ENCODE measurements at places on chromosomes 4 and X. TPM values are rescaled to one million over a fixed set of nuclear protein-coding genes. Genes with fewer than 3 reads are reported as not detected.

CTAG2 gene
- total RNA-seq = not detected

- no peak for DNase-seq
Measured at GRCh38 chrX:77548751-77549150, 101.6 kb downstream of the FGF16 start.

DNA sequence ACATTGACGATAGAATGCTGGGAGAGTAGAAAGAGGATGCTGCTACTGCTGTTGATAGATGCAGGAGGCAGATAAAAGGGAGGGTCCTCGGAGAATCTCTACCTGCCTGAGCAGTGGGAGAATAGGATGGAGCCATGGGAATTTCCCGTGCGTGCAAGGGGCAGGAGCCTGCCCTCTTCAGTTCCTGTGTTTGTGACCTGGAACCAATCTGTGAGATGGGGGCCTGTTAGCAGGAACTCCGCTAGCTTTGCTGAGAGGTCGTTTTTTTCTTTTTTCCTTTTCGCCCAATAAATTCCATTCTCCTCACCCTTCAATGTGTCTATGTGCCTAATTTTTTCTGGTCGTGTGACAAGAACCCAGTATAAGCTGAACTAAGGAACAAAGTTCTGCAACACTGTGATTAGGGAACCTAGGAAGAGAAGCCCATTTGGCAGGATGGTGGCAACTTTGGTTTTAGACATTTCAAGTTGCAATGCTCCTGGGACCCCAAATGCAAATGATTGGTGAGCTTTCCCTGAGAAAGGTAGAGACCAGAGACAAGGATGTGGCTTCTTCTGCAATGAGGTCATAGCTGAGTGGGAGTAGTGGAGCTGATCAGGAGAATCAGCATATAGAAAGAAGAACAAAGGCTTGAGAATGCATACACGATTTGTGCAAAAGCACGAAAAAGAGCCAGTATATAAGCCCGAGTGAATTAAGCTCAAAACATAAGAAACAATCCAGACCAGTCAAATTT is 23.9 kb downstream of the SLC39A8 start:
- no peak for DNase-seq

GRCh38 chr4:2163311-2163821 is 78.6 kb downstream of the HAUS3 start:
- no peak for DNase-seq

DNA sequence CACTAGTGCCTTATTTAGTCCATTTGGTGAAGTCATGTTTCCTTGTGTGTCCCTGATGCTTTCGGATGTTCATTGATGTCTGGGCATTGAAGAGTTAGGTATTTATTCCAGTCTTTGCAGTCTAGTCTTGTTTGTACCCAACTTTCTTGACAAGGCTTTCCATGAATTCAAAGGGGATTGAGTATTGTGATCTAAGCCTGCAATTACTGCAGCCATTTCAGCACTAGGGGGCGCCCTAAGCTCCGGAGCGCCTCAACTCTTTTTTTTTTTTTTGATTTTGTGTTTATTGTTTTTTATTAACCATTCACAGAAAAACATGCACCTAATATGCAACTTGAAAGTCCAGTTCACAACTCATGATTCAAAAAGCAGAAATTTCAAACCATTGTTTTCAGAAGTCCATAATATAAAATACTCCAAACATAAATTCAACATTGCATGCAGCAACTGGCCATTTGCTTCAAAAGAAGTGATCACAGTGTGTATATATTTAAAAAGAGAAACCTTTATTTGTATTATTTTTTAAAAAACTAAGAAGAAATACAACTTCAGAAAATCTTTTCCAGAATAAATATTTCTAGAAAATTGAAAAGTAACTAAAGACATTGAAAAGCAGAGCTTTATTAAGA is 59.2 kb downstream of the PTPN13 start:
- no peak for DNase-seq
